ENCODE measurements at places on chromosomes 1 and 21. TPM values are rescaled to one million over a fixed set of nuclear protein-coding genes. Genes with fewer than 3 reads are reported as not detected.

DNA sequence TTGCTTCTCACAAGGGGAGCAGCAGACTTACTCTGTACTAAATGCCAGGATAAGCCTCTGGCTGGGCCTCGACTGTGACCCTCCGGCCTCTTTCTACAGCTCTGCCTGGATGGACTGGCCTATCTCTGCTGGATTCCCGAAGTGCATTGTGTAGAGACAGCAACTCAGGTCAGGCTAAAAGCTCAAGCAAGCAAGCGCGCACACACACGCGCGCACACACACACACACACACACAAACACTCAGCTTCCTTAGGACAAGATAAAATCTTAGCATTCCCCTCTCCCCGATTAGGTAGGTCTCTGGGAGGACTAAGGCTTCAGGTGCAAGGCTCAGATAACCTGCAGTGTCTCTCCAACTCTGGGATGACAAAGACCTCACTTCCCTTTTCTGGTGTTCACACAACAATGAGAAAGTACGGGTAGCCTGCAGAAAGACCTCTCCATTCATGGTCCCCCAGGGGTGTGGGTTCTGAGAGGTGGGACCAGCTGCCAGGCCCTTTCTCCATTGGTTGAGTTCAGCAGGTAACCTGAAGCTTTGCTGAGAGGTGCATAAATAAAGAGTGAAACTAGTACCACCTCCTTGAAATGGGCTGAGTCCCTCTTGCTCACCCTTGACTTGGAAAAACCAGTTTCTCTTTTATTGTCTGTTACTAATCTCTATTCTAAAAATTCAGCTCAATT lies 155.1 kb upstream of the CAMK1G start:
- no peak overlapping the region for H3K27ac ChIP-seq
- H3K4me3 ChIP-seq: no peak overlapping the region
- H3K36me3 ChIP-seq: no peaks in the 10 kb centered on the region
- H3K4me1 ChIP-seq: no peaks in the 10 kb centered on the region
- DNase-seq: no peak
- no peaks in the 10 kb centered on the region for H3K27me3 ChIP-seq

- DNase-seq: no peak
- H3K4me1 ChIP-seq: no peaks in the 10 kb centered on the region
- no peak overlapping the region for H3K4me3 ChIP-seq
- H3K27me3 ChIP-seq: no peaks in the 10 kb centered on the region
These were observed 154.1 kb downstream of the NPHP4 start for GRCh38 chr1:5837976-5838653.

GRCh38 chr1:19877821-19878636 lies 4.2 kb upstream of the OTUD3 start:
- peak overlapping the region; percentile 35 for H3K27ac ChIP-seq
- no peak for DNase-seq
- no peaks in the 10 kb centered on the region for H3K36me3 ChIP-seq
- H3K27me3 ChIP-seq: no peaks in the 10 kb centered on the region
- H3K4me1 ChIP-seq: peaks cover 7% of the 10 kb centered on the region

GRCh38 chr1:222165629-222166028 lies 382.3 kb downstream of the HHIPL2 start:
- H3K4me3 ChIP-seq: no peak overlapping the region
- H3K27me3 ChIP-seq: no peaks in the 10 kb centered on the region
- peak; percentile 8 for DNase-seq
- H3K4me1 ChIP-seq: no peaks in the 10 kb centered on the region
- no peaks in the 10 kb centered on the region for H3K36me3 ChIP-seq
- H3K27ac ChIP-seq: no peak overlapping the region

GRCh38 chr1:21869620-21870121 lies 57.6 kb downstream of the LDLRAD2 start:
- no peaks in the 10 kb centered on the region for H3K27me3 ChIP-seq
- peak overlapping the region; percentile 35 for H3K27ac ChIP-seq
- peaks cover 7% of the 10 kb centered on the region for H3K36me3 ChIP-seq
- H3K4me3 ChIP-seq: no peak overlapping the region
- peak; percentile 77 for DNase-seq

DNA sequence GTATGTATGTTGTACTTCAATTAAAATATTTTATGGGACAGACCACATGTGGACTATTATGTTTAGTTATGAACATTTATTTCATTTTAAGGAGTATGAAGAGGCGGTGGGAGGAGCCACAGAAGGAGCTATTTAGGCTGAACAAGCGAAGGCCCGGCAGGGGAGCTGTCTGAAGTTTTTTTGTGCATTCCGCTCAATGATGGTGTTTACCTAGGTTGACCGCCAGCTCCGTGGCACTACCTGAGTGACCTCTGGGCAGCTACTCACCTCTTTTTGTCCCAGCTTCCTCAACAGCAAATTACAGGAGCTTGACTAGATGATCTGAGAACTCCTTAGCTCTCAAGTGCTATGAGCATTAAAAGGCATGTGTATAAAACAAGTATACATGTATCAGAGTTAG lies 32.7 kb upstream of the C1orf198 start:
- no peak overlapping the region for H3K4me3 ChIP-seq
- H3K27ac ChIP-seq: no peak overlapping the region
- peaks cover 19% of the 10 kb centered on the region for H3K36me3 ChIP-seq
- DNase-seq: no peak

GRCh38 chr1:179779645-179780272 lies 36.7 kb downstream of the FAM163A start:
- no peaks in the 10 kb centered on the region for H3K4me1 ChIP-seq
- no peak for DNase-seq
- H3K27me3 ChIP-seq: no peaks in the 10 kb centered on the region
- H3K27ac ChIP-seq: no peak overlapping the region

DNA sequence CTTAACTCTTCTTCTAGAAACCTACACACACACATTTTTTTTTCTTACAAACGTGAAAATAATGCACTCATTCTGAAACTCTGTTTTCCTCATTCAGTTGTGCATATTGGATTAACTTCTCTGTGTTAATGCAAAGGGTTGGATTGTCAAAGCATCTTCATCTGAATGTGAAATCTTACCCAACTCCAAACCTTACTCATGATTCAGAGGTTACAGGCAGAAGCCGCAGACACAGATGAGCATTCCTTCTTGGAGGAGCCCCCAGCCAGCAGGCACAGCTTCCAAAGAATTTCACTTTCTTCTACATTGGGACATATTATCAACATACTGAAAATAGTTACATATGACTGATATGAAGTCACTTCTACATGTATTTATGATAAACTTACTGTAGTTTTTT lies 15.7 kb downstream of the PATJ start:
- no peaks in the 10 kb centered on the region for H3K27me3 ChIP-seq
- no peak for DNase-seq
- no peaks in the 10 kb centered on the region for H3K4me1 ChIP-seq
- no peaks in the 10 kb centered on the region for H3K36me3 ChIP-seq

- H3K27ac ChIP-seq: no peak overlapping the region
- H3K4me3 ChIP-seq: no peak overlapping the region
- no peaks in the 10 kb centered on the region for H3K27me3 ChIP-seq
- DNase-seq: no peak
- no peaks in the 10 kb centered on the region for H3K4me1 ChIP-seq
- no peaks in the 10 kb centered on the region for H3K36me3 ChIP-seq
These were observed 564.7 kb downstream of the PTPRU start for GRCh38 chr1:29801003-29801402.

DNA sequence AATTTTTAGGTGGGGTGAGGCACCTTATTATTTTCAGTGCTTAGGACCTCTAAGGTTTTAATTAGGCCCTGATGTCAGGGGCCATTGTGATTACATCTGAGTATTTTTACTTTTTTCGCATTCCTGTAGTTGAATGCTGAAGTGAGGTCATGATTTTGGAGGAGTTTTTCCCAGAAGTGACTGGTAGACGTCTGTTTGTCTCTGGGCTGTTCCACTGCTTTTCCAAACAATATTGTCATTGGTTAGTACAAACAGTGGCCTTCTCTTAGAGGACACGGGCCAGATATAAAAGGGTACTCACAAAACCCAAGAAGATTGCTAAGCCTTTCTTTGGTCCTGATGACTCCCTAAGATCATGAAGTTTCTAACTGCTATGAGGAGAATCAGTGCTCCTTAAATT lies 7.6 kb upstream of the RASAL2 start:
- no peak overlapping the region for H3K4me3 ChIP-seq
- no peak for DNase-seq
- H3K27ac ChIP-seq: peak overlapping the region; percentile 61

DNA sequence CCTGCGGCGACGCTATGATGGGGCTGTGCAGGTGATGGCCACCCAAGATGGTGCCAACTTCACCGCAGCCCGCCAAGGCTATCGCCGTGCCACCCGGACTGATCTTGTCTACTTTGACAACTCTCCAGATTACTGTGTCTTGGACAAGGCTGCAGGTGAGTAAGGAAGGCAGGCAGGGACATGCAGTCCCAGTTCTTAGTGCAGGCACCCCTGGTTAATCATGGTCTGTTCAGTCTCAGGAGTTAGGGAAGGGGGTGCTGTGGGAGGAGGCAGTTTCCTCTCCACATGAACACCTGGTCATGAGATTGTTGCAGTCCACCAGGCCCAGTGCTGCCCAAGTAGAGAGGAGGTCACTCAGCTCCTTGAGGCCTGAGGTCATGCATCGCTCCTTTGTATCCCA lies 8.5 kb downstream of the WNT2B start:
- no peaks in the 10 kb centered on the region for H3K4me1 ChIP-seq
- no peak for DNase-seq
- no peak overlapping the region for H3K4me3 ChIP-seq
- no peak overlapping the region for H3K27ac ChIP-seq

DNA sequence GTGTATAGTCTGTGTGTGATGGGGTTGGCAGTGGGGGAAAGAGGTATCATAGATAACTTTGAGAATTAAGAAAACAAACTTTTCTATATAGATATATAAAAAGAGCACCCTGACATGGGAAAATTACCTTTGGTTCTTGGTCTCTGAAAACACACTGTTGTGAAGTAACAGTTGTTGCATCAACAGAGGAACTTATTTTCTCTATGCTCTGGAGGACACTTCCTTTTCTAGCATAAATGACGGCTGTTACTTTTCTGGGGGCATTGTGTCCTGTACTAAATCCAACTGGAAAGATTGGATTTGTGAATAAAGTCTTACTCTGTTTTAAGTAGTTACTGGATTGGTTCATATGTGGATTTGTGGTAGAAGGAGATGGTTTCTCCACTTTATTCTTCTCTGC lies 12.6 kb downstream of the LRIF1 start:
- H3K36me3 ChIP-seq: no peaks in the 10 kb centered on the region
- no peaks in the 10 kb centered on the region for H3K4me1 ChIP-seq
- no peak for DNase-seq

DNA sequence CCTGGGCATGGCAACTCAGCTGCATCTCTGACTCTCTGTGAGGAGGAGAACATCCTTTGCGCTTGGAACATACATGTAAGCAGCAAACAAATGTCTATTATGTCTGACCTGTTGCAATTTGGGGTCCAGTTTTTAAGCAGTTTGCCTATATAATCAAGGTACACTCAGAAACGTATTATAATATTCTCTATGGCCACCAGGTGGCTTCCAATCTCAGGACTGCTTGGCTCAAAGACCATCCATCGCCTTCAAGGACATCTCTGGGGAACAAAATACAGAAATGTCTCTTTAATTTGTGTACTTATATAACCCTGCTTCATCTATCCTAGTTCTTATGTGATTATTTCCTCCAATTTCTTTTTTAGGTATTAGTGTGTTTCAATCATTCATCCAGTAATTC lies 227.2 kb downstream of the OLFM3 start:
- H3K4me3 ChIP-seq: no peak overlapping the region
- no peaks in the 10 kb centered on the region for H3K27me3 ChIP-seq
- no peaks in the 10 kb centered on the region for H3K4me1 ChIP-seq
- no peak for DNase-seq
- H3K36me3 ChIP-seq: no peaks in the 10 kb centered on the region

DNA sequence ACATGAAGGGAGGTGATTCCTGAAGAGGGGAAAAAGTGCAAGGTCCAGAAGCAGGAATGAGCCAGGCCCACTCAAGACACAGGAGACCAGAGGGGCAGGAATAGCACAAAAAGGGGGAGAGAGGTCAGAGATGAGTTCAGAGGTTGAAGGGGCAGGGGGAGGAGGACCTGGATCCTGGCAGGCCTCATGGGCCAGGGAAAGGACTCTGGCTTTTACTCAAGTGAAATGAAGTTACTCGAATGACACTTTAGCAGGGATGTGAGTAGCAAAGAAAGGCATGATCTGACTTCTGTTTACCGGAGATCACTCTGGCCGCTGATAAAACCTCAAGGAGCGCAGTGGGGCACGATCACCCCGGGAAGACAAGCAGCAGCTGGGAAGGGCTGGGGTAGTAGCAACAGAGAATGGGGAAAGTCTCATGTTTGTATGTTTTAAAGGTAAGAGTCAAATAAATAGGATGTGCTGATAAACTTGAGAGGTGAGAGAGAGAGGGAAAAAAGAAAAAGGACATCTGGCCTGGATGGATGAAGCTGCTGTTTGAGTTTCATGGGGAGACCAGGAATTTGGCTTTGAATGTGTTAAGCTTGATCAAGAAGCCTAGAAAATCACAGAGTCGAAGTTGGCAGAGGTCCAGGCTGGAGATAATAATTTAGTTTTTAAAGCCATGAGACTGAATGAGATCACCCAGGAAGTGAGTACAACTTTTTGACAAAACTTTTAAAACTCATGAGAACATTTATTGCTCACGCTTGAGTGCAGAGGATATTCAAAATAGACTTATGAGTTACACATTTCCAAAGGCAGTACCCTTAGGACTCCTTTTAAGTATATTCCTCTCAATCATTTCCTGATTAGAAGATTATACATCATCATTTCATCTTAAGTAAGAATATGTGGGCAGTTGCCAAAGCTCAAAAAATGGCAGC lies 156.0 kb downstream of the RERE start:
- DNase-seq: peak; percentile 41
- H3K4me3 ChIP-seq: no peak overlapping the region
- H3K36me3 ChIP-seq: no peaks in the 10 kb centered on the region
- peak overlapping the region; percentile 60 for H3K27ac ChIP-seq

DNA sequence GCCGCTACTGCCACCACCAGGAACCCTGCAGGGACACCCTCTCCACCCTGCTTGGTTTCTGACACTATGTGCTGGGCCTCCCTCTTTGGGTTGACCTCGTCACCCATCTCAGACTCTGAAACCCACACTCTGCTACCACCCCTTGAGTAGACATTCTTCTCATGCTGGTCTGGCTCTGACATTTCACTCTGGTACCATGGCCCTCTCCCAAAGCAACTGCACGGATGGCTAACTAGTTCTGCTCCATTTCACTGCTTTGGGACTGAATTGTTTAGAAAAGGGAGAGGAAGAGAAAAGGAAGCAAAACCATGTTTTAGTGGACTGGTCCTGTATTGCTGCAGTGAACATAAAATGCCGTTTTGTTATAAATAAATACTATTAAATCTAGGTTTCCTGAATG lies 137.8 kb downstream of the KCNK2 start:
- H3K36me3 ChIP-seq: no peaks in the 10 kb centered on the region
- no peak for DNase-seq
- H3K27ac ChIP-seq: no peak overlapping the region

GRCh38 chr1:239856067-239856466 lies 235.6 kb upstream of the FMN2 start:
- no peak for DNase-seq
- no peaks in the 10 kb centered on the region for H3K36me3 ChIP-seq
- no peak overlapping the region for H3K27ac ChIP-seq
- no peaks in the 10 kb centered on the region for H3K4me1 ChIP-seq
- H3K4me3 ChIP-seq: no peak overlapping the region

- H3K27me3 ChIP-seq: no peaks in the 10 kb centered on the region
- H3K27ac ChIP-seq: no peak overlapping the region
- no peaks in the 10 kb centered on the region for H3K36me3 ChIP-seq
- H3K4me1 ChIP-seq: no peaks in the 10 kb centered on the region
- H3K4me3 ChIP-seq: no peak overlapping the region
- no peak for DNase-seq
These were observed 61.9 kb upstream of the GJA5 start for GRCh38 chr1:147822292-147822691.

GRCh38 chr1:112237983-112238545 lies 157.9 kb upstream of the CTTNBP2NL start:
- H3K4me3 ChIP-seq: no peak overlapping the region
- DNase-seq: no peak
- no peak overlapping the region for H3K27ac ChIP-seq
- H3K4me1 ChIP-seq: no peaks in the 10 kb centered on the region
- H3K36me3 ChIP-seq: no peaks in the 10 kb centered on the region

OR10J1 gene
- total RNA-seq: not detected

DPT gene
- total RNA-seq: 21.3 TPM

All from tibial nerve (tissue), 4 donors.